ENCODE measurements at places on chromosomes 1 and 21.
A peak's percentile ranks its signal among the peaks of the same experiment; 100 is the strongest.

DNA sequence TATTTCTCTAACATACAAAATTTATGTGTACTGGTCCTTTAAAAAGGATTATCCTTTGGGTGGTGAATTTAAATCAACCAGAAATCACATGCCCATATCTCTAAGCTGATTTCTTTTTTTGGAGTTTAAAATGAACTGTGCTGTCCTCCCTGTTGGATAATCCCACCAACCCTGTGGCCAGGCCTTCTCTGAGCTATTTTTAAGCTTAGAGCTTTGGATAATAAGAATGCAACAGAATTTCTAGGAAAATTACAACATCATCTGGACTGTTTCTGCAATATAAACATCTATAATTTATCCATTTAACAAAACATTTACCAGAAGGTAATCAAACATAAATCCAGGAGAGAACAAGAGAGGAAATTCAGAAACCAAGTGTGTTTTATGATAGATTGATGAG lies 88.3 kb downstream of the LRRC40 start:
- no peak for DNase-seq

GRCh38 chr1:33384040-33384812 lies 46.7 kb downstream of the PHC2 start:
- no peak for DNase-seq

DNA sequence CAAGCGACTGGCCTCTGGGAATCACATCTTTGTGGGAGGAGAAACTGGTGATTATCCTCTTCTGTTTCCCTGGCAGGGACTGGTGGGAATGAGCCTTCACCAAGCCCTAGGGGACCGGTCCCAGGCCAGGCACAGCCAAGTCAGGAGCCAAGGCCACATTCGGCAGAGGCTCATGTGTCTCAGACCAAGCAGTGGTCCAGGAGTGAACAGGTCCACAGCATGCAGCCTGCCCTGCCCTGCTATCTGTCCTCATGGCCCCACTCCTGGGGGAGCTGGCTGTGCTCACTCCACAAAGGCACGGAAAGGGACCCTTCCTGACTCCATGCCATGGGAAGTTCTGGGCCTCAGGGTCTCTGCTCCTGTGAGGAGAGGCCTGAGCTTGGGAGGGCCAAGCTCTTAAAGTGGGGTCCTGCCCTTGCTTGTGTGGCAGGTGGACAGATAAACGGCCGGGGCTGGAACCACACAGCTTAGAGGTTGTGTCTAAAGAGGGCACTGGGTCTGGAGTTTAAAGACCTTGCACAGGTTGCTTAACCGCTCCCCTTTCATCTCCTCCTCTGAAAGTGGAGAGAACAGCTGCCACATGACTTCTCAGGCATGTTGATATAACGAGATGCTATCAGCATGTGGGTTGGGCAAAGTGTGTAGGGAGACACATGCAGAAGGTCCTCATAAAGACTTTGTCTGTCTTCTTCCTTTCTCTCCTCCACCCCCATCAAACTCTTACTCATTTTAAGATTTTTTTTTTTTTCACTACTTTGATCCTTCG lies 57.5 kb downstream of the CASQ2 start:
- peak; percentile 79 for DNase-seq

DNA sequence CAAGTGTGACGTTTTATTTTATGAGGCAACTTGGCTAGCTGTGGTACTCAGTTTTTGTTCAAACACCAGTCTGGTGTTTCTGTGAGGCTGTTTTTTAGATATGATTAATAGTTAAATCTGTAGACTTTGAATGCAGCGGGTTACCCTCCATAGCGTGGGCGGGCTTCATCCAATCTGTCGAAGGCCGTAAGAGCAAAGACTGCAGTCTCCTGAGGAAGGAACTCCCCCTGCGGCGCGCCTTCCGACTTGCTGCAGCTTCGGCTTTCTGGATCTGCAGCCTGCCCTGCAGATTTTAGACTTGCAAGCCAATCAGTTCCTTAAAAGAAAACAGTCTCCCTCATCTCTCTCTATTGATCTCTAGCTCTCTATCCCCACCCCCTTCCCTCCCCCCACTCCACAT lies 4.2 kb upstream of the ZNF496 start:
- DNase-seq, result no peak

DNA sequence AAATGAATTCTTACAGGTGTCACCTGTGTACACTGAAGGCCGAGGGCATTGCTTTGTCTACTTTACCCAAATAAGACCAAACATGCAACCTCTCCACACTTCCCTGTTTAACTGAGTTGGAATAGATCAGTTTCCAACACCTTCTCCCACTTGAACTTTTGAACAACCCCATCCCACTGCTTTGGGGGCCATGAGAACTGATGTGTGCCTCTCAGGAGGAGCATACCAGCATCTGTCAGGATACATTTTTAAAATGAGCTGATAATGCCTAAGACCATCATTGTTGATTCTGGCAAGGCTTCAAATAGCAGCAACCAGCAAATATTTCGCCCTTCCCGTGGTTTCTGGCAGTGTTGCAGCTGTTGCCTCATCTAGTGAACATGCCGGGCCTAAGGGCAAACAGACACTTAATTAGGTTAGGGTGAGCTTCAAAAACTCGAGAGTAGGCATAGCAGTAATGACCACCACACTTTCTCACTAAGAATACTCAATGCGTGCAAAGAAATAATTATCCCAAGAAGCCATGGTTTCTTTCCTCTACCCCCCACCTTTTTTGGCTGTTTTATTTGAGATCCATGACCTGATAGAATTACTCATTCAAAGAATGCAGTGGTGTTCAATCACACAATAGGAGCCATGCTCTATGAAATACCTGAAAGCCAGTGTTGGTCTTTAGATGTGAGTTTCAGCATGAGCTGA lies 63.7 kb downstream of the MAP10 start:
- DNase-seq, result peak; percentile 30

DNA sequence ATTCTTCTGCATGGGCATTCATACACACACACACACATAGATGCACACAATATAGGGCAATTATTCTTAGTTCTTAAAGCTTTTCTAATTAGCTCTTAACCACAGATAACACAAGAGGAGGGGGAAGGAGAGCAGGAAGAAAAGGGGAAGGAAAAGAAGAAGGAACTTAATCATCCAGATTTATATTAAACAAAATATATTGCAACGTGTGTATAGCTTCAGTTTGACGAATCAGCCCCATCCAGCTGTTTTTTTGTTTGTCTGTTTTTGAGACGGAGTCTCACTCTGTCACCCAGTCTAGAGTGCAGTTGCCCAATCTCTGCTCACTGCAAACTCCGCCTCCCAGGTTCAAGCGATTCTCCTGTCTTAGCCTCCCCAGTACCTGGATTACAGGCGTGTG lies 21.7 kb upstream of the ANKRD13C start:
- no peak for DNase-seq

- DNase-seq, result peak; percentile 79
These were observed 1.6 kb downstream of the ERVH48-1 start for GRCh38 chr21:42923553-42924432.

- DNase-seq, result no peak
These were observed 6.0 kb downstream of the S100B start for GRCh38 chr21:46598581-46599572.

- peak; percentile 62 for DNase-seq
These were observed 9.0 kb downstream of the IGSF9 start for GRCh38 chr1:159936273-159936904.

GRCh38 chr1:110768605-110769004 lies 93.9 kb upstream of the KCNA3 start:
- DNase-seq, result no peak

DNA sequence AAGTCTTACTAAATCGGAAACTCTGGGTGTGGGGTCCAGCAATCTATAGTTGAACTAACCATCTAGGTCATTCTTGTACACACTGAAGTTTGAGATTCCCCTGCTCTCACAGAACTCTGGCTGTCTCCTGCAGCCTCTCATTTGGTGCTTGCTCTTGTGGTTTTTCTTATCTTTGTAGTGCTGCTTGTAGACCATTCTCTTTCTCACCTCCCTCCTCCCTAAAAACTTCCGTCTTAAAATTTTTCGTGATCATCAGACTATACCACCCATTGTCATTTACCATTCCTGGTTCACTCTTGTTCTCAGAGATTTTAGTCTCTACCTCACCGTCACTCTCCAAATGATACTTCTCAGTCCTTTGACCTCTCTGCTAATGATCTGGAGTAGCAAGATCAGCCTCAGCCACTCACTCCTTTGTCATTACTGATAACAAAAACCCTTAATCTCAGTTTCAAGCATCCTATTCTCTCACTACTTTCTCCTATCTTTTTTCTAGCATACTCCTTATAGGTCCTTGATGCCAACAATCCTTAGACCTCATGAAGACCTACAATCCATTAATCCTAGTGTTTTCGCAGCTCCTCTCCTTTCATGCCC lies 13.0 kb upstream of the EPHX4 start:
- DNase-seq, result no peak

DNA sequence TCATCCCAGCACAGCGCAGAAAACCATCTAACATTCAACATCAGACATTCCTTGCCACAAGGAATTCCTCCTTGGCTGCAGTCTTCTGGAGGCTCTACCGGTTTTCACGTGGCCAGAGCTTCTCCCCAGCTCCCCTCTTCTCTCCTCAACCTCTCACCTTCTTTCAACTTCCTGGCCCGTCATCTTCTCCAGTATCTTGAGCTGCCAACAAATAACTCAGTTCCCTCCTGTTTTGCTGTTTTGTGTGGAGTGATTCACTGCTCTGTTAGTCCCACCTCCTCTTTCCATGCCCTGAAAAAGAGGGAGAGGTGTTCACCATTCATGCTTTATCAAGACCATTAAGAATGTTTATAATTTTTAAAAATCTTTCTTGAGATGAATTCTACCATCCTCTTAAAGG lies 32.6 kb downstream of the PIGM start:
- DNase-seq, result no peak

DNA sequence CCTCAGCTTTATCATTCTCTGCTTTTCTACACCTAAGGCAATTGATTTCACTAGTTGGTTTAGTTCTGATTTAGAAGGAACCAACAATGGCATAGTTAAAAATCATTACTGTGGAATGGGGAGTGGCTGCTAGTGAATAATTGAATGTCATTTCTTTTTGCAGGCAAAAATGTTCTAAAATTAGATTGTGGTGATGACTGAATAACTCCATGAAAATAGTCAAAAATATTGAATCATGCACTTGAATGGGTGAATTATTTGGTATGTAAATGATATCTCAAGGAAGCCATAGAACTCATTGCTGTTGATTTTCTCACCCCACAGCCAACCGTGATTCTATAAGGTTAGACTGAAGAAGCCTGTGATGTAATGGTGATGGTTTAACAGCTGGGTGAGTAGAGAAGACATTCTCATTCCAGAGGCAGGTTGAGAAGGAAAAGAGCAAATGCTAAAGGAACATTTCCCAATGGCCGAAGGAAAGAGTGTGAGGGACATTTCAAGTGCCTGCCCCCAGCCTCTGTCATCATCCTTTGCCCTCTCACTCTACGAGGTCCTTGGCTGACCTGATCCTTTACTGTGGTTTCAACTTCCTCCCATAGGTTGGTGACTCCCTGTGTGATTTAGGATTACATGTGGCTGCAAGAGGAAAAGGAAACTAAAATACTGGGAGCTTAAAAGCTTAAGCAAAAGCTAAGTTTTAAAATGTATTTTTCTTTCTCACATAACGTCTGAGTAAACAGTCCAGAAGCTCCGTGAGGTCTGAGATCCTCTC lies 12.5 kb downstream of the OVAAL start:
- DNase-seq, result no peak

GRCh38 chr1:31580513-31580870 lies 4.2 kb downstream of the TINAGL1 start:
- DNase-seq, result peak; percentile 37

GRCh38 chr1:187999973-188000372 lies 1171.2 kb downstream of the PLA2G4A start:
- DNase-seq, result no peak

DNA sequence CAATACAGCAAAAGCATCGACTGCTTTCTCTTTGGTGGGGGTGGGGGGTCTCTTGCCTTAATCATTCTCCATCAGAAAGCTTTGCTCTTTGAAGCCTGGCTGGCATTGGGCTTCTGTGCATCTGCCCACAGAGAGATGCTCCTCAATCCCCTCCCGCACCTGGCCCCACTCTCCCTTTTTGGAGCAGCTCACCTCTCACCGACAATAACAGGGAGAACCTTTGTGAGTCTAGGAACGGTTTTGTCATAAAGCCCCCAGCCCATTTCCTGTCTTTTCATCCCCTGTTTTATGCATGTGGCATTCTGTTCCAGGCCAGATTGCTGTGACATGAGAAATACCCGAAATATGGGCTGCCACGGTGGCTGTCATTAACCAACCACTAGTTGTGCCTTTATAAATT lies 469.0 kb upstream of the VAMP3 start:
- DNase-seq, result no peak

- DNase-seq, result no peak
These were observed 13.6 kb downstream of the TARDBP start for GRCh38 chr1:11026052-11026451.

DNA sequence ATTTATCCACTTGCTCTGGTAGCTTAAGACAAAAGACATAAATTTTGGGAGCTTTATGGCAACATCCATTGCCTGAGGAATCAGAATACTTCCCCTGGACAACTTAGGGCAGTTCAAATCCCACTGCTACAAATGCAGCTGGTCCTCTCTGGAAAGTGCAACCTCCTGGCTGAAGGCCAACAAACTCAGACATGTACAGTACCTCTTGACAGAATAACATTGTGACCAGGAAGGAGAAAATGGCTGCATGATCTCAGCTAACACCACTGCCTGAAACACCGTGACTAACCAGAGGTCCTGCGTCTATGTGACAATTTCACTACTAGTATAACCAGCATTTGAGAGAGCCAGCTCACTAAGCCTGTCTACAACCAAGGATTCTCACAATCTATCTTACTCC lies 218.9 kb downstream of the CRB1 start:
- no peak for DNase-seq

DNA sequence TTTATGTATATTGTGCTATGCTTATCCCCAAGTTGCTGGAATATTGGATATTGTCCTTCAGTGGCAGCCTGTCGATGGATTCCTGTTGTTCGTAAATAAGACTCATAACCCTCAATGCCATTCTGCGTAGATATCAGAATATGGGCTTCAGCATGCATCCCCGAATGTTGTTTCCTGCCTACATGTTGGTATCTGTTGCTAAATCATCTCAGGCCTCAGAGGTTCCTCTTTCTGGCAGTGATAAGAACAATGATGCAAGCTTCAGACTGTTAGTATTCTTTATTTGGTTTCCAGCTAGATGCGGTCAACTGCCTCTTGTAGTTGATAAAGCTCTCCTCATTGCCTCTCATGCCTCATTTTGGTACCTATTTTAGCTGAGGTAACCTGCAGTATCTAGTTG lies 2082.6 kb downstream of the MRPL39 start:
- DNase-seq, result no peak

- DNase-seq, result no peak
These were observed 206.0 kb downstream of the SETD4 start for GRCh38 chr21:35854281-35854680.

- DNase-seq, result no peak
These were observed 2.3 kb downstream of the TTLL7 start for GRCh38 chr1:83996621-83997020.

DNA sequence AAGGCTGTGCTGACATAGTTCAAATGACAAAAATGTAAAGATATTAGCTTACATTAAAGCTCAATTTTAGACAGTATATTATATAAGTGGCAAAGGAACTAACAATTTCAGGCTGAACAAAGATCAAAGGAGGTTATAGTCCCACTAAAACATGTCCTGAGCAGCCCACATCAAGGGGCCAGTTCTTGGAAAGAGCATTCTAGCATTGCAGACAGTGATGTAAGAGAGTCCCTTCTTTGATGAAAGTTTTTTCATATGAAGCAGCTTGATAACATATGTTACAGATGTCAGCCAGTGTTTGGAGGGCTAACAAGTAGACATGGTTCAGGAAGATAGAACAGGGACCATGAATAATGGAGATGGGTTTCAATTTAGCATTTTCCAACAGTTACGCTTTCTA lies 301.7 kb downstream of the NTNG1 start:
- DNase-seq, result no peak
